ENCODE measurements at places on chromosomes 12 and 14.
A peak's percentile ranks its signal among the peaks of the same experiment; 100 is the strongest.

GRCh38 chr12:26527682-26528081 lies 305.3 kb downstream of the ITPR2 start:
- DNase-seq: no peak

DNA sequence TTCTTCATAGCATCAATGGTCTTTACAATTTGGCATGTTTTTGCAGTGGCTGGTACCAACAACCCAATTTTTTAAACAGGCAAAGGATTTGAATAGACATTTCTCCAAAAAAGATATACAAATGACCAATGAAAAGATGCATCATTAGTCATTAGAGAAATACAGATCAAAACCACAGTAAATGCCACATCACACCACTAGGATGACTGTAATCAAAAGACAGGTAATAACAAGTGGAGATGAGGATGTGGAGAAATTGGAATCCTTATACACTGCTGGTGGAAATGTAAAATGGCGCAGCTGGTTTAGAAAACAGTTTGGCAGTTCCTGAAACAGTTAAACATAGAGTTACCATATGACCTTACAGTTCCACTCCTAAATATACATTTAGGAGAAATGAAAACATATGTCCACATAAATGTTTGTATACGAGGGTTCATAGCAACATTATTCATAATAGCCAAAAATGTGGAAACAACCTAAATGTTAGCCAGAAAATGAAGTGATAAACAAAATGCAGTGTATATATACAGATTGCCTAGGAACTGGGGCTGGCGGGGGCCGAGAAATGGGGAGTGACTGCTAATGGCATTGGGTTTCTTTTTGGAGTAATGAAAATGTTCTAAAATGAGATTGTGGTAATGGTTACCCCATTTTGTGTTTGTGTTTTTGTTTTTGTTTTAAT lies 55.2 kb downstream of the TGFB3 start:
- DNase-seq: no peak

DNA sequence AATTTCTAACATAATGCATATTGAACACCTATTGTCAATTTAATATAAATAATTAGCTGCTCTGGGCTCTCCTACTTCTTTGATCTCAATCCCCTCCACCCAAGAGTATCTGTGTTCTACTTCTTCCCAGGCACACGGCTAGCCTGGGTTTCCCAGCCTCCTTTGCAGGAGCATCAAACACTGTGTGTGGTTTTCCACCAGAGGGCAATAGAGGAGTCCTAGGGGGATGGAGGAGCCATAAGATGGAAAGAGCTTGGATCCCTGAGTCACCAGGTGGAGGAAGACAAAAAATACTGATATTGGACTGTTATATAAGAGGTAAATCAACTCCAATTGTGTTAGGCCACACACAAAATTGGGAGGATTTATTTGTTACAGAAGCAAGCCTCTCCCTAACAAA lies 333.7 kb downstream of the GLT1D1 start:
- DNase-seq: no peak

DNA sequence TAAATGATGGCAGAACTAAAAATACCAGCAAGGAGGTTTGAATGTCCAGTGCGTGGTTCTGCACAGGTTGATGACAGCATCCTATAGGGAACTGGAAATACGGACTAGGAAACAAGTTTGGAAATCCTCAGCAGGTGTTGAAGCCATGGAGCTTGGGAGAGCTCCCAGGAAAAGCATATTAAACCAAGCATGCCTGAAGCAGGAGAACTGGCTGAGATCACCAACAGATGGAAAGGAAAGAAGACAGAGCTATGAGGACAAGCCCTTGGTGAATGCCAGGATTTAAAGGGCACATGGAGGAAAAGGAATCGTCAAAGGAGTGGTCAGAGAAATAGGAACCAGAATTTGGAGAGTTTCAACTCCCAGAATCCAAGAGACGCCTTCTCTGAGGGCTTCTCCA lies 21.2 kb upstream of the ELK3 start:
- no peak for DNase-seq

DNA sequence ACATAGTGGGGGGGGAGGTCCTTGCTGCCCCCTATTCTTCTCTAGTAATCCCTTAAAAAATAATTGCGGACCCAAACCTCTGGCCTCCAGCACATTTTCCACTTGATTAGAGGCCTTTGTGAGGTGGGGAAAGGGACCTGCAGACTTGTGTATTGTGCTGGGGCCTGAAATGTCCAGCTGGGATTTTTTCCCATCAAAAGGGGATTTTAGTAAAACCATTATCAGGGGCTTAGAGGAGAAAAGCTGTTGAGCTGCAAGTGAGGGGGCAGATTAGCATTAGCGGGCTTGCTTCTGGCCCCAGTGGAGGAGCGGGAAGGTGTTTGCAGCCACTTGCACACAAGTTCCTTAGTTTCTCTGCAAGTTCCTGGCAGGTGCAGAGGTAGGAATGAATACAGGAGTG lies 13.9 kb downstream of the FBXL14 start:
- no peak for DNase-seq

GRCh38 chr14:33191855-33192254 lies 253.2 kb downstream of the NPAS3 start:
- DNase-seq: no peak

DNA sequence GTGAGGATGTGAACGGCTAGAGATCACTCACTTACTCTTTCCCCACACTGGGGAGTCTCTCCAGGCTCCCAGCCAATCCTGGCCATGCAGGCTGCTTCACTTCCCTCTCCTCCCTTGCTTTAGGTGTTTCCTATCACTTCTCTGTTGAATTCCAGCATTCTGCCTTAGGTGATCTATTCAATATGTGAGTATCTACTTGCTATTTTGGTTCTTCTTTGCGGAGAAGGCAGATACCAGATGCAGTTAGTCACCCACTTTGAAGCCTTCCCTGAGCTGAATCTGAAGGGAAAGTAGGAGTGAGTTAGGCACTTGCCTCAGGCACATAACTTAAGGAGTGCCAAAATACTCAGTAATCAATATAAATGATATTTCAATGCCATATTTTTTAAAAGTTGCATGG lies 36.0 kb upstream of the FAR2 start:
- no peak for DNase-seq

GRCh38 chr12:58225203-58225877 lies 284.0 kb downstream of the ATP23 start:
- no peak for DNase-seq

DNA sequence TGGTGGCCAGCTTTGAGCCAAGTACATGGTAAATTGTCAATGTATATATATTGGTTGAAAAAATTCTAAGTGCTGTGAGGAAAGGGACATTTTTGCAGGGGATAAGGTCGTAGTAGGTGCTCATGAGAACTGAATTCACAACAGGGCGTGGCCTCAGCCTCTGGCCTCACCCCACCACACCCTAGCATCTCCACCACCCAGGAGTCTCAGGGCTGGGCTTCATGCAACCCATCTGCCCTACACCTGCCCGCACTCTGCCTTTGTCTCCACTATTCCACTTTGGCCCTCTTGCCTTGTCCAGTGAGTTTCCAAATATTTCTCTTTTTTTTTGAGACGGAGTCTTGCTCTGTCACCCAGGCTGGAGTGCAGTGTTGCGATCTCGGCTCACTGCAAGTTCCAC lies 22.1 kb upstream of the AQP2 start:
- DNase-seq: no peak

- no peak for DNase-seq
These were observed 321.2 kb upstream of the TMTC1 start for GRCh38 chr12:30104971-30105370.

GRCh38 chr12:100936661-100937060 lies 142.1 kb downstream of the ANO4 start:
- DNase-seq: no peak

- peak; percentile 41 for DNase-seq
These were observed 788 bp downstream of the ENO2 start for GRCh38 chr12:6914947-6915788.

GRCh38 chr12:132953771-132954170 lies 2.3 kb downstream of the ZNF605 start:
- DNase-seq: no peak

- DNase-seq: no peak
These were observed 669.0 kb downstream of the BCL11B start for GRCh38 chr14:98602983-98603382.

DNA sequence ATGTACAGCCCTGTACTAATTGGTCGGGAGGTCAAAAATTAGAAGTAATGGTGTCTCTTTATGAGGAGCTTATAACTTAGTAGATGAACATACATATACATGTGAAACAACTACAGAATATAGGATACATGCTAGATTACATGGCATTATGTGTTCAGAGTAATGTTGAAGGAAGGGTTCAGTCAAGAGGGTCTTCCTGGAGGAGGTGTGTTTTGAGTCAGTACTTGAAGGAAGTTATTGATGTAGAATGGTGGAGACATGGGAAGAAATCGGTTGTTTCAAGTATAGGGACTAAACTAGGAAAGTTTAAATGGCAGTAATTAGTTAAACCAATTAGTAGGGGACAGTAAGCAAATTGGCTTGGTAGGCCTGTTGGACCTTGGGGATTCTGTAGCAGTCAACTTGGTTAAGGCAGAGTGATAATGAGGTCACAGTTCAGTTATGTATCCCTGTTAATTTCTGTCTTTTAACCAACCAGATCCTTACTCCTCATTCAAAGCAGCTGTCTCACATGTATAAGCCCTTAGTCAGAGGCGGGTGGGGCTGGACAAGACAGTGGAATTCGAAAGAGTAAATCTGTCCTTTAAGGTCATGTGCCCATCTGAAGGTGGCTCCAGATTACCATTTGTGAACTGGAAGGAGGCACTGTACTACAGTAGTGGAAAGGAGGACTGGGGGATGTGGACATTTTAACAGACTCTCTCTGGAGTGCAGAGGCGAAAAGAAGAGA lies 3.5 kb upstream of the ANKRD52 start:
- DNase-seq: no peak

DNA sequence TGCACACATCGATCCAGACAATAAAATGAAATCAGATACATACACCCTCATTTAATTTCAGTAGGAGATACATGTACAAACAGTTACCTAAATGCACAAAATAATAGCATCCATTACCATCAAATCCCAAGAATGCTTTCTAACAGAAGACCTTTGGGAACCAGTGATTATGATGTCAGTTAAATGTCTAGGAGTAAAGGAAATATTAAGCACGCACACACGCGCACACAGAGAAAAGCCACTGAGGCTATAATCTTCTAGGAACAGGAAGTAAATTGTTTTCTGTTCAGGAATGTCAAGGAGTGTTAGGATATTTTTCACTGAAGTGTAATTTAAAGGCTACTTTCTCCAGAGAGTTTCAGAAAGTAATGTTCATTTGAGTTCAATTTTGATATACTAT lies 250.1 kb downstream of the MDGA2 start:
- no peak for DNase-seq

GRCh38 chr14:100072783-100073346 lies 7.6 kb downstream of the EVL start:
- DNase-seq: no peak

DNA sequence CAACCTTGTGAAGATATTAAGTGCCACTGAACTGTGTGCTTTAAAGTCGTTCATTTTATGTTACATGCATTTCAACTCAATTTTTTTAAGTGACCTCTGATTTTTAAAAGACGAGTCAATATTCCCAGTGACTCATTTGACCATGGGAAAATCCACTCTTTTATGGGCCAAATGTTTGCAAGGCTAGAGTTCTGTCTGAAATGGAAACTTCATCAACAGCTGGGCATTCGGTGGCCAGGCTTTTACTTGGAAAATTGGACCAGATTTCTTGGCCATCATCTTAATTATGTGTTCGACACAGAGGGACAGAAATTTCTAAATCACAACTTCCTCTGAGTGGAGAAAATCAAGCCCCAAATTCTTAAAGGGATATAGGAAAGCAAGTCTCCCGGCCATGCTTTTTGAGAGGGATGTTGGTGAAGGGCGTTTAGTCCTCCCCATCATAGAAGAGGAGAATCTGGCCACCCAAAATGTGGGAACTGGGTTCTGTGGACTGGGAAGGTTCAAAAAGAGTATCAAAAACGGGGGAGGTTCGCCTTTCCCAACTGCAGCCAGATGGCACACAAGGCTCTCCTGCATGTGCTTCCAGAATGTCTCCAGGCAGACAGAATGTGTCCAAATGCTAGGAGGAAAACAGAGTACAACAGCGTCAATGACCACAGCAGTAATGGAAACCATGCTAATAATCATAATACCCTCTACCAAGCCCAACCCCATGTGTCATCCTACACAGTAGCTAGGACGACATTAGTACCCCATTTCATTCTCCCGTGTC lies 40.9 kb upstream of the FZD10 start:
- DNase-seq: no peak

DNA sequence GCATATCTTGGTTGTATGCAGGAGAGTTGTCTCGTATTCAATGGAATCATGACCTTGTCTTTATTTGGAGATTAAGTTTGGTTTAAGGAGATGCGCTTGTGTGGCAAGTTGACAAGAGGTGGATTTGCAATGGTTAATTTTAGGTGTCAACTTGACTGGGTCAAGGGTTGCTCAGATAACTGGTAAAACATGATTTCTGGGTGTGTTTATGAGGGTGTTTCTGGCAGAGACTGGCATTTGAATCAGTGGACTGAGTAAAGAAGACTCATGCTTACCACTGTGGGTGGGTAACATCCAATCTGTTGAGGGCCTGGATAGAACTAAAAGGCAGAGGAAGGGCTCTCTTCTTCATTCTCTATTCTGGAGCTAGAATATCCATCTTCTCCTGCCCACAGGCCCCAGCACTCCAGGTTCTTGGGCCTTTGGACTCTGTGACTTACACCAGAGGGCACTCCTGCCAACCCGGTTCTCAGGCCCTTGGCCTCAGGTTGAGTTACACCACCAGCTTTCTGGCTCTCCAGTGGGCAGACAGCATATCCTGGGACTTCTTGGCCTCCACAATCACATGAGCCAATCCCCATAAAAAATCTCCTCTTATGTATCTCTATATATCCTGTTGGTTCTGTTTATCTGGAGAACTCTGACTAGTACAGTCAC lies 141.5 kb upstream of the ARID2 start:
- no peak for DNase-seq

- DNase-seq: no peak
These were observed 32.9 kb downstream of the TSPAN8 start for GRCh38 chr12:71124835-71125460.

DNA sequence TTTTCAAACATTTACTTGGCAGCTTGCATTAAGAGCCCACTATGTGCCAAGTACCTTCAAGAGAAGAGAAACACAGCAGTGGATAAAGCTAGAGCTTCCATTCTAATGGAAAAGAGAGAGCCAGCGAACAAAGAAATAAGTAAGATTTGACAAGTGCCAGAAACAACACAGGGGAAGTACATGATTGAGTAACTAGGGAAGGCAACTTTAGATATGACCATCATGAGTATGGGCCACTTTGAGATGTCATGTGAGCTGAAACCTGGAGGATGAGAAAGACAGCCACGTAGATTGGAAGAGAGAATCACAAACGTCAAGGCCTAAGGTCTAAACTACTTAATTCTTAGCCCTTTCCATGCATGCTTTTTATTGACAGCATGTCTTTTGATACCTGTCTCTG lies 121.4 kb downstream of the ITPR2 start:
- DNase-seq: no peak

GRCh38 chr12:30015631-30016337 lies 232.0 kb upstream of the TMTC1 start:
- DNase-seq: no peak

GRCh38 chr12:41699658-41700057 lies 445.0 kb downstream of the GXYLT1 start:
- DNase-seq: peak; percentile 28

- DNase-seq: no peak
These were observed 65.4 kb downstream of the TAOK3 start for GRCh38 chr12:118307069-118307954.

GRCh38 chr12:97503073-97503855 lies 40.7 kb downstream of the RMST start:
- DNase-seq: no peak

GRCh38 chr12:98637068-98637467 lies 7.5 kb downstream of the IKBIP start:
- DNase-seq: no peak
